NCI-H460 (cell line): ENCODE measurements at places on chromosomes 5 and 9.

- DNase-seq, result peak; percentile 36
Measured at GRCh38 chr5:123951582-123951977, 439.6 kb downstream of the CSNK1G3 start.

DNA sequence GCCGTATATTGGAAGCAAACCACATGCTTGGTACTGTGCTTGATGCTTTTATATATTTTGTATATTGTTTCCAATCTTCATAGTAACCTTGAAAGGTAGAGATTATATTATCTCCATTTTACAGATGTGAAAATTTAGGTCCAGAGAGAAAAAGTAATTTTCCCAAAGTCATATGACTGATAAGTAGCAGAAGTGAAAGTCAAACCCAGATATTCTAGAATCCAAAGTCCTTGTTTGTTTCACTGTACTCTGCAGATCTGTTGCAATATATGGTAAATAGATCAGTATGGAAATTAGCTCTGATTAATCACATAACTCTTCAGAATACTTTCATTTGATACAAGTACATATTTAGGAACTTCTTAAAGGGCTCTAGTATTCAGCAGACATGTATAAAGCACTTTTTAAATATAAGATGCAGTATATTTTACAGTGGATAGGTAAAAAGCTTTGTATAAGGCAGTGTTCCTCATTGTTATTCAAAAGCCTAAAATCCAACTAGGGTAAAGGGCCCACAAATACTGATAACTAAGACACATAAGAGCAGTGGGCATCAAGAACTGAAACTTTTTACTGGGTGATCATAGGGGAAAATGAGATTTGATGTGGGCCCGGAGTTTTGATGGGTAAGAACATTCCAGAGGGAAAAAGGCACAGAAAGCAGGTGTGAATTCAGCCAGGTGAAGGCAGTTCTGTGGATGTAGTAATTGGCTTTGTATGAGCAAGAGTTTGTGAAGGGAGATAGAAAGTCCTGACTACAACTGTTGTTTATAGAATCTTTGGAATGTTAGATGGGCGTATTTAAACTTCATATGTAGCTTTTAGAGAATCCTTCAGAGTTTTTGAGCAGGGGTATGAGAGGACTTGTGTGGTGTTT is 25.0 kb downstream of the NDFIP1 start:
- DNase-seq, result no peak

GRCh38 chr5:58002323-58002722 is 457.6 kb downstream of the PLK2 start:
- DNase-seq, result peak; percentile 65

DNA sequence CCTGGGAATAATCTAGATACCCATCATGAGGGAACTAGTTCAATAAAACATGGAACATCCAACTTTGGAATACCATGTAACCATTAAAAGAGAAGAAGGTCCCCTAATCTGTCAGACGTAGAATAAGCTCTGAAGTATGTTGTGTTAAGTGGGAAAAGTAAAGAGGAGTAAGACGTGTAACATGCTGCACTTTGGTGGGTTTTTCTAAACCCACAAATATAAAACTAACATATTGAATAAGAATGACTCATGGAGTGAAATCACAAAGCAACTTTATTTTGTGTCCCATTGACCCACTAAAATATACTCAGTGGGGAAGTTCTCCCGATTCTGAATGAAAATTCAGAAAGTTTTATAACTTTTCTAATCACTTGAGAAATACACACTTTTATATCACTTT is 67.9 kb upstream of the PIK3R1 start:
- DNase-seq, result no peak

DNA sequence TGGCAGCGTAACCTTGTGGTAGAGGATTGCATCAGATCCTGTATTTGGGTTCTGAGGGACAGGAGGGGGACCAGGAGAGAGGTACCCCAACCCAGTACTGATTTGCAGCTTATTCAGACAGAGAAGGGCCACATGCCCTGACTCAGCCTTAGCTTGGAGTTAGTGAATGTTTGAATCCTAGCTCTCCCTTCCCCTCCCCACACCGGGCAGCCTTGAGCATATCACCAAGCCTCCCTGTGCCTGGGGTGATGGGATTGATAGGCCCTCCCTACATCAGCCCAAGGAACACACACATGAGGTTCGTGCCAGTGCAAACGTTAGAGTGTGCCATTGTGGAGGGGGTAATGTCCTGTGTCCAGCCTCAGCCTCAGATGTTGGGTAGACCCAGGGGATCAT is 71.9 kb downstream of the AMBP start:
- DNase-seq, result no peak

GRCh38 chr9:71901695-71902597 is 9.0 kb downstream of the ABHD17B start:
- no peak for DNase-seq

DNA sequence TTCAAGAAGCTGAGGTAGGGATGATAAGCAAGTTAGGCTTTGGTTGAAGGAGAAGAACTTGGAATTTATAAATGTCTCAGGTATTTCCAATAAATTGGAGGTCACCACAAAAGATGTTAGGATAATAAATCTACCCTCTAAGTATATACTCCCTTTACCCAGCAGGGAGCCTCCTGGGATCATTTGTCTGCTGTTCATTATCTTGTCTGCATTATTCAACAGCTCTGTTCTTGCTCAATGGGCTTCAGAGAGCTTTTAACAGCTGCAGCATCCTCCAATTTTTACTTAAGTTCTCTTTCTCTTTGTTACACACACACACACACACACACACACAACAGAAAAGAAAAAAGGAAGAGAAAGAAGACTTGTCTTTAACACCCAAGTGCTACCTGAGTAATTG is 51.7 kb upstream of the VPS13A start:
- no peak for DNase-seq
